ENCODE measurements at places on chromosomes 3 and 15.

- no peak for DNase-seq
Observed at GRCh38 chr3:194112120-194113106, 23.5 kb upstream of the HES1 start.

GRCh38 chr3:171566803-171567422, 106.7 kb upstream of the TNIK start:
- DNase-seq: no peak

DNA sequence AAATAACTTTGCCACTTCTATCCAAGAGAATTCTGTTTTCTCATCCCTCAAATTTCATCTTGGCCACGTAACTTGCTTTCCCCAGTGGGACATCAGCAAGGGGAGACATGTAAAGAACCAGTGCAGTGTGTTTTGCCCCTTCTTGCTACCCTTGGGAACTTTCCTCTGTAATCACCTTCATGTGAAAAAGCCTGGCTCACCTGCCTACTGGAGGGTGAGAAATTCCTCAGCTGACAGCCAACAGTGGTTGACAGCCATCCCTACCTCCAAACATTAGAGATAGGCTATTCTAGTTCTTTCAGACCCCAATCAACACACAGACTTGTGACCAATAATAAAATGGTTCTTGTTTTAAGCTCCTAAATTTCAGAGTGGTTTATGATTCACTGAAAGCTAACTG, 333.9 kb upstream of the TBC1D5 start:
- DNase-seq: no peak

DNA sequence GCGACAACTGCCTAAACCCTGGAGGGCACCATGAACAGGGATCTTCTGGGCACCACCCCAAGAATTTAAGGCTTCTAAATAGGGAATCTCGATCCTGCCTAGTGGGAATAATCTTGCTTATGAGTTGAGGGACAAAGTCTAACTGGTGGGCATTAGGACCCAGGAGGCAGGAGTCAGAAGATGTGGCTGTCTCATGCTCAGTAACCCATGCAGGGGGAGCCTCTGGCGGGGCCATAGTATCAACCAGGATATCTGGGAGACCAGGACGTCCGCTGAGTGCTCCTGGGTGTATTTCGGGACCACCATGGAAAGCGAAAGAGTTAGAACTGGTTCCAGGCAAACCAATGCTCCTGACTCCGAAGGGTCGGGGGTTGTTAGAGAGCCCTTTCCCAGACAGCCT, 356.1 kb downstream of the OTOL1 start:
- no peak for DNase-seq

DNA sequence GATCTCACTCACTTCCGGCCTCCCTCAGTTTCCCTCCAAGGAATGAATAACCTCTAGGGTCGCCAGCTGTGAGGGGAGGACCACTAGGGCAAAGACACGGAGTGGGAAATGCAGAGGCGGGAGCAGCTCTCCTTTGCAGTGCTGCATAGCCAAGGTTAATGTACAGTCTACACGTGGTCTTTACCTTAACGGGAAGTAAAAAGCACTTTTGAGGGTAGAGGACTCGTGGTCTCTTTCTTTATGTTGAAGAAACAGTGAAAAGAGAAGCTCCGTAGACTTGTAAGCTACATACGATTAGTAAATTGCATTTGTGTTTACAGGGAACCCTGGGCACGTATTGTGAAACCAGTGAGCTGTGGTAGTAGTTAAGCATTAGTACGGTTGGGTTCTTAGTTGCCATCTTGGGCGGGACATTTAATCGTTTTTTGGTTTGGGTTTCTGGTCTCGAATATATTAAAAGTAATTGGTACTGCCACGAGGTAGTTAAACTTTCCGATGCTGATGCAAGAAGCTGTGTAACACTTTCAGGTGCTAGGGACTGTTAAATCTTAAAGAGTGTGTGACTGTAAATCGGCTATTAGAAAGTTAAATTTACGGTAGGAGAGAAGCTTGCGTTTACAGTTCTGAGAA, 828 bp downstream of the U2SURP start:
- DNase-seq: no peak

DNA sequence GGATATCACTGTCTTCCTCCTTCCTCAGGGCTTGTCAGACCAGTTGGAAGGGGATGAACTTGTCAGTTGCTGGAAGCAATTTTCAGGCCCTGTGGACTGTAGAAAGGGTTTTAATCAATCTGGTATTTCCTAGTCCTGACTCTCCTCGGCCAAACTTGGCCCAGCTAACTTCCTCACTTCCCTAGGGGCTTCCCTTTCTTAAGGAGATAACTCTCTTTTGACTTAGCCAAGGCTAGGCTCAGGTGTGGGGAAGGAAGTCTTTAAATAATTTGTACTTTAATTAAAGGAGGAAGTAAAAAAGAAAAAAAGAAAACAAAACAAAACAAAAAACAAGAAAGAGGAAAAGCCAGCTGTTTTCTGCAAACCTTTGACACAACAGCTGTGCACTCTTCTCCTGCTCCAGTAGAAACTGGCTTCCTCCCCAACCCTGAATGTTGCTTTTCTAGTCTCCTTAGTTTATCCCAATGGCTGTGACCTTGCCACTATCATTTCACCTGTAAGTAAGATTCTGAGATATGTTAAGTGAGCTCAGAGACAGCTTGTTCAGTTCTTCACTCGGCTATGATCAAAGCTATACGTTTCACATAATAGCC, 53.0 kb upstream of the ST3GAL6 start:
- DNase-seq: no peak

All from HS-27A (cell line).